ENCODE measurements at places on chromosomes 2 and 18.

DNA sequence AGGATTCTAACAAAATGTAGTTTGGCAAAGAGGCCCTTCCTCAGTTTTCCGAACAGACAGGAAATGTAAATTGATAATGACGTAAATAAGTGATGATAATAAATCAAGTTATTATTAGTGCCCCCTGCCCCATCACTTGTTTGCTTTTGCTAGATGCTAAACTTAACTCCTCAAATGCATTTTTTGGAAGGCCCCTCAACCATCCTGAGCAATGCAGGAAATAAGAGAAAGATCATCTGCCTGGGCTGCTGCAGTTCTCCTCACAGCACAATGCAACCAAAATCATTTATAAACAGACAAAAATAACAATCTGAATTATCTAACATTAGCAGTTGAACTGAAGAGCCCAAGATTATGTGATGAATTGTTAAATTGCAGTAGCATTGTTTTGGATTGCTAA is 62.6 kb upstream of the PSMD14 start:
- DNase-seq: no peak

DNA sequence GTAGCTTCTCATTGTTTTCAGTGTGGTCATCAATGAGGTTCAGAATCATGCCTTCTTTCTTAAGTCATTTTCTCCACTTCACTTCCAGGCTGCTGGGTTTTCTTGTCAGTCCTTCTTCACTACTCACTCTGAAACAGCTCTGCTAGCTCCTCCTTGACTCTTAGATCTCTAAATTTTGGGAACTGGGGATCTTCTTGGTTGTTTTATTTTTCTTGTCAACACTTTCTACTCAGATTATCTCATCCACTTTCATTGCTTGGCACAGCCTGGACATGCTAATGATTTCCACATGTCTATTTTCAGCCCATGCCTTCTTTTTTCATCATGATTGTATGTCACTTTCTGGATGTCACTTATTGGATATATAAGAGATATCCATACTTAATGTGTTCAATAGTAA is 517.8 kb upstream of the DSEL start:
- no peak for DNase-seq

GRCh38 chr2:26957534-26957933 is 12.9 kb upstream of the MAPRE3 start:
- no peak for DNase-seq

GRCh38 chr2:16223841-16224177 is 283.5 kb downstream of the MYCN start:
- no peak for DNase-seq

GRCh38 chr18:45252474-45252873 is 362.8 kb upstream of the SLC14A2 start:
- no peak for DNase-seq

GRCh38 chr2:64017811-64018700 is 1.2 kb downstream of the VPS54 start:
- no peak for DNase-seq

DNA sequence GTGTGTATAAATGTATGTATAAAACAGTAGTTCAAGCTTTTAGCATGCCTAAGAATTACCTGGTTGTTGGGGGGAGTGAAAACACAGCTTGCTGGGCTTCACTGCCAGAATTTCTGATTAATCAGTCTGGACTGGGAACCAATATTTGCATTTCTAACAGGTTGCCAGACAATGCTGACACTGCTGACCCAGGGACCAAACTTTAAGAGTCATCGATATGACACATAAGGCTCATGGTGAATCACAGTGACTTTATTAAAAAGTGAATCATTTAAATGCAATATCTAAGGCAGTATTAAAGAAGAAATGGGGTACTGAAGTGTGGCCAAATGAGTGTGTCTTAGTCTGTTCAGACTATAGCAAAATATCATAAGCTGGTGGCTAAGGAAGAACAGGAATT is 195.9 kb upstream of the DTNA start:
- DNase-seq: no peak

DNA sequence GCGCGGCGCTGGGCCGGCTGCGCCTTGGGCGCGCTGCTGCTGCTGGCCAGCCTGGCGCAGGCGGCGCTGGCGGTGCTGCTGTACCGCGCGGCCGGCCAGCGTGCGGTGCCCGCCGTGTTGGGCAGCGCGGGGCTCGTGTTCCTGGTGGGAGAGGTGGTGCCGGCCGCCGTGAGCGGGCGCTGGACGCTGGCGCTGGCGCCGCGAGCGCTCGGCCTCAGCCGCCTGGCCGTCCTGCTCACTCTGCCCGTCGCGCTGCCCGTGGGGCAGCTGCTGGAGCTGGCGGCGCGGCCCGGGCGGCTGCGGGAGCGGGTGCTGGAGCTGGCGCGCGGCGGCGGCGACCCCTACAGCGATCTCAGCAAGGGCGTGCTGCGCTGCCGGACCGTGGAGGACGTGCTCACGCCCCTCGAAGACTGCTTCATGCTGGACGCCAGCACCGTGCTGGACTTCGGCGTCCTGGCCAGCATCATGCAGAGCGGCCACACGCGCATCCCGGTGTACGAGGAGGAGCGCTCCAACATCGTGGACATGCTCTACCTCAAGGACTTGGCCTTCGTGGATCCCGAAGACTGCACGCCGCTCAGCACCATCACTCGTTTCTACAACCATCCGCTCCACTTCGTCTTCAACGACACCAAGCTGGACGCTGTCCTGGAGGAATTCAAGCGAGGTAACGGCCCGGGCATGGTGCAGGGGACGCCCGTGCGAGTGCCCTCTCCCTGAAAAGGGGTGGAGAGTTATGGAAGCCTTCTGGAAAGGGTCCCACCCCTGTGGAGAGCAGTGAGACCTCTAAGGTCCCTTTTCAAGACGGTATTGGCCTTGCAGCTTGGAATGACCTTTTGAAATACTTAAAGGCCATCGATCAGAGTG is 1.0 kb downstream of the CNNM3 start:
- DNase-seq: no peak

GRCh38 chr2:191676790-191677645 is 918 bp upstream of the NABP1 start:
- DNase-seq: no peak

DNA sequence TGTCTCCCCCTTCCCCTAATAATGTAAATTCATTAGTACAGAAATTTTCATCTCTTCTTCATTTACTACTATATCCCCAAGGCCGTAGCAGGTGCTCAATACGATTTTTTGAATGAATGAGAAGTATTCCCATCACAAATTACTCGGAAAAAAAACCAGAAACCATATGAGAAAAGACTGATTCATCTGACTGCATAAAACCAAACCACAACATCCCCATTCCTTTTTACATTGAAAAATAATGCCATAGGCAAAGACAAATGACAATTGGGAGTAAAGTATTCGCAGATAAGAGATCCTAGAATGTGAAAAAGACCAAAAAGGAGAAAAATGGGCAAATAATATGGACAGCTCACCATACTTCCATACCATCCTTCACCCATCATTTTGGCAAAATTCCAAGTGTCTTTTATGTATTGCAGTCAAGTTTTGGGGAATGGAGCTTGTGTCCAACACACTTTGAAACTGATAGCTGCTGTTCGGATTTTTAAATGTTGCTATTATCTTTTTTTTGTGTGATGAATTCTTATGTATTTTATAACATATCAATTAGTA is 1.5 kb downstream of the ZC3H8 start:
- DNase-seq: no peak

GRCh38 chr2:216071111-216071851 is 10.3 kb downstream of the PECR start:
- DNase-seq: no peak

DNA sequence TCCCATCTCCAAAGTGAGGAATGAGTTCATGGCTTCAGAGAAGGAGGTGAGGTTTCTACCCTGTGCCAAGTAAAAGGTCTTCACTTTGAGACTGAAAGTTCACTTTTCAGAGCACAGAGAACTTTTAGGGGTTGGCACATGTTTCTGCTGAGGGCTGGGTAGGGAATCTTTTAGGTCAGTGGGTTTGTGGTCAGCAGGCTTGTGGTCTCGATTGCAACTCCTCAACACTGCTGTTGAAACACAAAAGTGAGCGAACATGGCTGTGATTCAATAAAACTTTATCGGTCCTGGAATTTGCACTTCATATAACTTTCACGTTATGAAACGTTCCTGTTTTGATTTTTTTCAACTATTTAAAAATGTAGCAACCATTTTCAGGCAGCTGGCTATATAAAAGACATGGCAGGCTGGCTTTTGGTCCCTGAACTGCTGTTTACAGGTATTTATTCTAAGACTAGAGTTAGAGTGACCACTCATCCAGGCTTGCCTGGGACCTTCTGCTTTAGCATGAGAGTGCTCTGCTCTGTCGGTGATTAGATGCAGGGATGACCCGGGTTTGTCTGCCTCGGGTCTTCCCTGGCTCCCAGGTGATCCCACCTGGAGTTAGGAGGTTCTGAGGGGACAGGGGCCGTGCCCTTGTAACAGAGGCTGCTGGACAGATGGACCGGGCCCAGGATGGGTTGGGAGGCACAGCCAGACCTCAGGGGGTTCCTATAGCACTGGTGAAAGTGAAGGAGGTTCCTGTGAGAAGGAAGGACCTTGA is 62.7 kb upstream of the TAF1B start:
- no peak for DNase-seq

DNA sequence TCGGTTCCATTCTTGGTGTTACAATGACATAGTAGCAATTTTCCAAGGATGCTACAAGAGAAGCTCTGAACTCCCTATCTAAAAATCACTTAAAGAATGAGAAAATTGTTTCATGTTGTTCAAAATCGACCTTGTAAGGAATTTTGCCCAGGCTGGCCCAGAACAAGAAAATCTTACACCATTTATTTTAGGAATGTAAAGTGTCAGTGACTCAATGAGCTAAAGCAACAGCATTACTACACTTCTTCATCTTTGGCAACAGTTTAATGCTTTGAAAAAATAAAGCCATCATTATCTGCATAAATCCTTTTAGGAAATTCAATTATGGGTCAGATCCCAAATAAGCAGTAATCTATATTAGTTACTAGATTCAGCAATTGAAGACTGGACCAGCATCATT is 38.6 kb downstream of the SLC25A12 start:
- no peak for DNase-seq

- no peak for DNase-seq
Observed at GRCh38 chr2:239693761-239694415, 293.1 kb upstream of the HDAC4 start.

DNA sequence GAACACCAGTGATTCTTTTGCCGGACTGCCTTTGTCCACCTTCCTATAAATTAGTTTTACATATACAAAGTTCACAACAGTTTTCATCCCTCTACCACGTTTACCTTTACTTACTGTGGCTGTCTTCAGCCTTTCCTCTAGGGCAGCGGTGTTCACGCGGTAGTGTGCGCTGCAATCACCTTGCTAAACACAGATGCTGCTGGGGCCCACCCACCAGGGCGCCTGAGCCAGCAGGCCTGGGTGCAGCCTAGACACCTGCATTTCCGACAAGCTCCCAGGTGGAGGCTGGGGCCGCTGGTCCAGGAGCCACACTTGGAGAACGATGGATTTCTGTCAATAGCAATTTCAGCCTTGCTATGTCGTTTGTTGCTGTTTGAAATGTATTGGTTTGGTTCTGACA is 83.1 kb downstream of the NDUFA10 start:
- no peak for DNase-seq

GRCh38 chr2:160063879-160064612 is 1.6 kb upstream of the PLA2R1 start:
- no peak for DNase-seq

GRCh38 chr2:239052798-239053665 is 205.1 kb downstream of the TWIST2 start:
- no peak for DNase-seq

GRCh38 chr2:23399674-23400261 is 14.8 kb downstream of the KLHL29 start:
- DNase-seq: no peak

DNA sequence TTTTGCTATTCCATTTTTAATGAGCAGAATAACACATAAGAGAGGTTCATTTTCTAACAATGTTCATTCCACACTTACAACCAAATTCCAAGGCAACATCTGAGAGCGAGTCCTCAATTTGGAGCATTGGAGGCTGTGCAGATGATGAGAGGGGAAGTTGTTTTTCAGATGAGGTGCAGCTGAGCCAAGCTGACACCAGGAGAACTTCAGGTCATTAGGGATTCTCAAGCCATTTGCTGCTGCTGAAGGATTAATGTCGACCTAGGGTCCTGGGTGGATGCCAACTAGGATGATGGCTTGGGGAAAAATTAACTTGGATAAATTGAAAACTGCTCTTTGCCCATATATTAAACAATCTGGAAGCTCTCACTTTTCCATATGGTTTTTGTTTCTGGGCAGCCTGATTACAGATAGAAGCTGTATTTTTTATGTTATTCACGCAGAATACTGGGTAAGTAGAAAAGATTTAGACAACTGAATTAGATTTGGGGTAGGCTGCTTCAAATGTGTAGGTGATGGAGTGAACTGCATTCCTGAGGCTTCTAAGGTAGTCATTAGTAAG is 206.4 kb upstream of the SLC39A10 start:
- DNase-seq: no peak

- no peak for DNase-seq
Observed at GRCh38 chr2:22273853-22274252, 1111.1 kb upstream of the KLHL29 start.

DNA sequence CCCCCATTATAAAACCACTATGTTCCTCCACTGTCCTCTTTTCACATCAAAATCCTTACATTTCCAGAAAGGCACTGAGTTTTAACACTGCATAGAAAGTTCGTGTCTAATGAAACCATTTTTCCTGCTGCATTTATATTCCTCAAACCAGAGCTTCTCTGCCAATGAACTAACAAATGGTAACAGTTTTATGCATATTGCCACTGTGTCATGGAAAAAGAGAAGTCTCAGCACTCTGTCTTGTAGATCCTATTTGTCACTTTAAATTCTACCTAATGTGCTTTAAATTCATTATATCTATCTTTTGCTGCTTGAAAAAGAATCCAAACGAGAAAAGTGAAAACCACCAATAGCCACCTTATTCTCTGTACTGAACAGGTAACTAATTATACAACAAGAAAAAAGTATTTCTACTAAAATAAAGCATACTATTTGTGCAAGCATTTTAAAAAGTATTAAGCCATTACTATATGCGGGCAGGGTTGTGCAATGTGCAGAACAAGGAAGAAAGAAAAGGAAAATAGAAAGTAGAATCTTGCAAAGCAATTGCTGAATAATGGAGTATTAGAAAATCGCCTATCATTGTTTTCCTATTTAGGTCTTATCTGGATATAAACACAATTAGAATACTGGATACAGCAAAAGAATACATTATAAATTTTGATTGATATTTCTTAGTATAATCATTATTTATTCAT is 328.9 kb downstream of the ZEB2 start:
- no peak for DNase-seq

Data from stimulated activated CD8-positive, alpha-beta memory T cell treated with anti-CD3 and anti-CD28 coated beads, Interleukin-15, amount 100 ng/mL, for 4 hours (primary cell).